ENCODE measurements at places on chromosomes 1 and 21. TPM values are rescaled to one million over a fixed set of nuclear protein-coding genes. Genes with fewer than 3 reads are reported as not detected.

SIPA1L2 gene
- 1.7 TPM for total RNA-seq

C1orf167 gene
- total RNA-seq = not detected

CR2 gene
- total RNA-seq = 1.9 TPM

FMO4 gene
- 1.6 TPM for total RNA-seq

LCE1B gene
- not detected for total RNA-seq

PBX1 gene
- not detected for total RNA-seq

INSRR gene
- total RNA-seq = 0.54 TPM

TMEM9 gene
- 30.6 TPM for total RNA-seq

OR2AJ1 gene
- total RNA-seq = not detected

MYBPH gene
- not detected for total RNA-seq

KMO gene
- not detected for total RNA-seq

KIFAP3 gene
- 14.7 TPM for total RNA-seq

VTCN1 gene
- total RNA-seq = not detected

TESK2 gene
- total RNA-seq = 2.9 TPM

BOLA1 gene
- total RNA-seq = 25.1 TPM

KDF1 gene
- total RNA-seq = 0.27 TPM

SPRR2A gene
- total RNA-seq = not detected

PLA2G2F gene
- total RNA-seq = not detected

PEAR1 gene
- 0.07 TPM for total RNA-seq

IL12RB2 gene
- total RNA-seq = 29.7 TPM

CSF3R gene
- not detected for total RNA-seq

REN gene
- total RNA-seq = not detected

ANXA9 gene
- not detected for total RNA-seq

PKLR gene
- total RNA-seq = not detected

OR10J1 gene
- total RNA-seq = not detected

ERG gene
- total RNA-seq = not detected

ASTN1 gene
- not detected for total RNA-seq

HRNR gene
- not detected for total RNA-seq

CR1 gene
- total RNA-seq = 0.14 TPM

CD5L gene
- total RNA-seq = not detected

THEM5 gene
- total RNA-seq = not detected

SEC16B gene
- total RNA-seq = not detected

TMEM79 gene
- total RNA-seq = 8.0 TPM

SEMA4A gene
- 23.8 TPM for total RNA-seq

PPP1R12B gene
- 14.1 TPM for total RNA-seq

AADACL4 gene
- not detected for total RNA-seq

TRAF3IP3 gene
- total RNA-seq = 194 TPM

OR10J5 gene
- not detected for total RNA-seq

KRTAP10-9 gene
- total RNA-seq = not detected

PLA2G4A gene
- total RNA-seq = not detected

TNFRSF9 gene
- total RNA-seq = 214 TPM

ABCA4 gene
- not detected for total RNA-seq

IGSF9 gene
- total RNA-seq = 0.07 TPM

KPRP gene
- not detected for total RNA-seq

S100A14 gene
- not detected for total RNA-seq

GCSAML gene
- 0.27 TPM for total RNA-seq

BSND gene
- total RNA-seq = not detected

RXFP4 gene
- total RNA-seq = not detected

NMNAT2 gene
- not detected for total RNA-seq

RIMKLA gene
- 9.8 TPM for total RNA-seq

TRIM63 gene
- 0.18 TPM for total RNA-seq

CCSAP gene
- 10.8 TPM for total RNA-seq

THRAP3 gene
- total RNA-seq = 119 TPM

TENT5C gene
- 13.1 TPM for total RNA-seq

ABCD3 gene
- 31.9 TPM for total RNA-seq

FOXD2 gene
- 0.11 TPM for total RNA-seq

SPRR2B gene
- total RNA-seq = not detected
